Osteocyte (in vitro differentiated cells): ENCODE measurements at places on chromosomes 3 and 15. TPM values are rescaled to one million over a fixed set of nuclear protein-coding genes. Genes with fewer than 3 reads are reported as not detected.

Gene CTXN2
- not detected in 2 replicates for total RNA-seq

Gene CCDC191
- total RNA-seq, result 4.3 and 7.1 TPM in 2 replicates

Gene KCNH8
- 0.18 TPM in 1 of 2 replicates, not detected in the other for total RNA-seq

Gene PLSCR4
- 43.4 and 44.3 TPM in 2 replicates for total RNA-seq

Gene ANKRD63
- total RNA-seq, result 0.30 and 0.42 TPM in 2 replicates
